HEK293T (cell line): ENCODE measurements at places on chromosomes 12 and 14.

- no peak for DNase-seq
These were observed 1.3 kb downstream of the NKX2-8 start for GRCh38 chr14:36580856-36581831.

- no peak for DNase-seq
These were observed 20.7 kb downstream of the PELI2 start for GRCh38 chr14:56138928-56139327.

GRCh38 chr12:47686645-47687240 is 19.1 kb downstream of the RPAP3 start:
- peak; percentile 36 for DNase-seq

DNA sequence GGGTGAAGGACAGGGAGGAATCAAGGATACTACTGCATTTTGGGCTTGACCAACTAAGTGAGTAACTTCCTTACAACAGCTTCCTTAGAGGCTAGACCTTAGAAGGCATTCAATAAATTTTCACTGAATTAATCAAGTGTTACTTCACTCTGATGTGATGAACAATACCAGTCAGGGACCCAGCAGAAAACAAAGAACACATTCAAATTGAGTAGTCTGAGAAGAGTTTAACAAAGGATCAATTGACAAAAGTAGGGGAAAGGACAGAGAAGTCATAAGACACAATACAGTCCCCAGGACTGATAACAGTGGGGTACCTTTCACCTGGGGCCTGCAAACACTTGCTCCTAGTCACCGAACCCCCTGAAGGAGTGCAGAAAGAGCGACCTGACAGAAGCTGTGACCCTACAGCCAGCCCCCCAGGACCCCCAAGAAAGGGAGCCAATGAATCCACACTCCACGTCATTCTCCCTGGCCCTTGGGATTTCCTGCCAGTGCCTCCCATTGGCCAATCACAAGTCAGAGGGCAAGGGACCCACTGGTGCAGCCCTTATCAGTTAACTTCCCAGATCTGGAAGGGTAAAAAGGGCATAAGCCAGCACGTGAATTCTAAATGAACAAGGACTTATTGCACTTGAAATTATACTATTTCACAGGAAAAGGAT is 6.9 kb downstream of the ANAPC5 start:
- DNase-seq: no peak

- no peak for DNase-seq
These were observed 20.3 kb upstream of the GNS start for GRCh38 chr12:64779354-64779974.

- DNase-seq: no peak
These were observed 115.9 kb downstream of the FGD4 start for GRCh38 chr12:32515137-32515873.

DNA sequence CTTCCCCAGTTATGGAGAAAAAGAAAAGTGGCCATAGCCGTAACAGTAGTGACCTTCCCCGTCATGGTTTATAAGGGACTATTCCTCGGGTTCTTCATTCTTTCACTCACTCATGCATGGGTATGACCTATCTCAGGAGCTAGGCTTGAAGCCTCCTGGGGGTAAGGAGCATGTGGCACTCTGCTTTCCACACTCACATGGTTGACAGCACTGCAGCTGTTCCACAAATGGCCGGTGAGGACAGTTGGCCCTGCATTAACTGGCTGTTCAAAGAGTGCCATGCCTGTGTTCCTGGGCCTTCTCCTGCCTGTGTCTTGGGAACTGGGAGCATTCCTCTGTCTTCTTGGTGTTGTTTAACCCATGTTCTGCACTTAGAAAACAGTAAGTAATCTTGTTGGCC is 66.2 kb upstream of the PNMA1 start:
- DNase-seq: no peak

DNA sequence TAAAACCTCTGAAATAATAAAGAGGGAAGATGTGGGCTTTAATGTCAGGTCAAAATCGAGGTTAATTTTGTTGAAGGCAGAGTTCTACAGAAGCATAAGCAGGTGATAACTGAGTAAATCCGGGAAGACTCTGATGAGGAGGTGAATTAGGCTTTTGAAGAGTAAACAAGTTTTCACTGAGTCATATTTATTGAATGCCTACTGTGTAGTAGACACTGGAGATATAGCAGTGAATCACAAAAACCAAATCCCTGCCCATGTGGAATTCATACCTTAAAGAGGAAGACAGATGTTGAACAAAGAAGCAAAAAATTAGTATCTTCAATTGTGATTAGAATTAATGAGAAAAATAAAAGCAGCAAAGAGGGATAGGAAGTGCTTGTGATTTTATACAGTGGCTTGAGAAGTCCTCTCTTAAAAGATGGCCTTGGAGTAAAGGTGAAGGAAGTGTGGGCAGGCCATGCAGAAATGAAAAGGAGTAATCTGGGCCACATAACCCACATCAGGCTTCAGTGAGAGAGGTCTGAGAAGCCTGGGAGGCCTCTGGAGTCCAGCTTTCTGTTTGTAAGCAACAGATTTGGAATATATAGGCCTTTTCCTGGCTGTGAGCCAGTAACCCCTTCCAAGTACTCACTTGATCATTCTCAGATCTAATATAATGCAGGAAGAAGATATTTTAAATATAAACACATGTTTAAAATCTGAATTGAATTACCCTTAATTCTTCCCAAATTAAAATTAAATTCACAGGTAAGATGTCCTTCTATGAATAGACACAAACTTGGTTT is 46.7 kb downstream of the BHLHE41 start:
- no peak for DNase-seq

DNA sequence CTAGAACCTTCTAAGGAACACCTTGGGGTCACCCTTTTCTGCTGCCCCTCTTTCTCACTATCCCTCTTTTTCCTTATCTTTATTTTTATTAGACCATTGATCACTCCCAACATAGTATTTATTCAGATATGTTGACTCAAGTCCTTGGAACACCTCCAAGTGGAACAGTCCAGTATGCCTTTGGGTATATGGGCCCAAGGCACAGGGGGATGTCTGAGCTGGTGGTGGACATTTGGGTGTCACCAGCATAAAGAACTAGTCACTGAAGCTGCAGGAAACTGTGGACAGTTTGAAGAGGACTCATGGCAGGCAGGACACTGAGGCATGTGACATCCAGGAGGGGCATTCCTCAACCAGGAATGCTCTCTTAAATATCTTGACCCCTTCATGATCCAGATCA is 105.6 kb downstream of the VEZT start:
- DNase-seq: no peak

- no peak for DNase-seq
These were observed 30.4 kb upstream of the DACT1 start for GRCh38 chr14:58607131-58607951.

- peak; percentile 68 for DNase-seq
These were observed 117.1 kb downstream of the SLC25A47 start for GRCh38 chr14:100440207-100440631.

DNA sequence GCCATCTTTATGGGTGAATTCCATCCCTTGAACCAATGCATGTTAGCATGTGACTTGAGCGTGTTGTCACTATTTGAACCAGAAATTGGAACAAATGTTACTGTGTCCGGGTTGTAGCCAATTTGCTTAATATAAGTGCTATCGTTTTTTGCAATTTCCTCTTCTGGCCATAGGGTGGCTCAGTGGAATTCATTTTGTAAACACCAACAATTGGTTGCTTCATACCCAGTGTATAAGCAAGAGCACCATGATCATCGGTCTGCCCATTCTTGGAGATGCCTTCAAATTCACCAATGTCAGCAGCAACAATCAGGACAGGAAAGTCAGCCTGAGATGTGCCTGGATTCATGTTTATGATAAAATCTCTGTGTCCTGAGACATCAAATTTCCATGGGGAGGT is 5.0 kb upstream of the NEDD1 start:
- DNase-seq: no peak

DNA sequence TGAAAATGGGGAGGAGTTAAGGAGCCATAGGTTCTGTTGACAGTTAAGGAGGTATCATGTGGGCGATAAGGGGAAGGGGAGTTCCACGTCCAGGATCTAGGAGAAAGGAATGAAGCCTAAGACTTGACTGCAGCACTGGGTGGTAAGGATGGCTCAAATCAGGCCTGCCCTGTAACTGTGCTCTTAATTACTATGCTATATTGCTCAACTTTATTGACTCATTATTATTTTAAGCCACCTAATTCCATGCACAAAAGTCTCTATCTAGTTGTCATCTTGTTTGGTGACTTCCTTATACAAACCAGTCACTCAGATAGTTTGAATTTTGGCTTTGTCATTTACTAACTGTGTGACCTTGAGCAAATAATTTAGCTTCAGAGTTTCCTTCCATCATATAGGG is 242.1 kb upstream of the ARHGAP5 start:
- DNase-seq: no peak

- no peak for DNase-seq
These were observed 185.6 kb upstream of the C14orf180 start for GRCh38 chr14:104393898-104394381.

GRCh38 chr14:80977221-80977620 is 21.8 kb downstream of the TSHR start:
- no peak for DNase-seq

GRCh38 chr14:102373110-102373509 is 10.4 kb downstream of the TECPR2 start:
- no peak for DNase-seq

DNA sequence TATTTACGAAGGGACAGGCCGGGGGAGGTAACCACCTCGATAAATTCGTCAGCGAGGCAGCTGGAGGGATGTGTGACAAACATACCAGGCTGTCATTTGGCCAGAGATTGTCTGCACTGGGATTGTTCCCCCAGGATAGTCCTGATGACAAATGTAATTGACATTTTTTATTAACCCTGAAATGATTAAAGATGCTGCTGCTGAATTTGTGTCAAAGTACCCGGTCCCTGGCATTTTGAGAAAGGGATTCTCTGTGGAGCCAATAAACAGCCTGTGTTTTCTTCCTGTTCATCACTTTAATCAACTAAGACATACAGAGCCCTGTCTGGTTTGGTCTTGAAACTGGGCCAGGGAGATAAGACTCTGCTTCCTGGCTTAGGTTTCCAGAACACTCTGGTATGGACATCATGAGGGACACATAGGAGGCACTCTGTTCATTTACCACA is 117.6 kb downstream of the SLC25A47 start:
- DNase-seq: no peak

DNA sequence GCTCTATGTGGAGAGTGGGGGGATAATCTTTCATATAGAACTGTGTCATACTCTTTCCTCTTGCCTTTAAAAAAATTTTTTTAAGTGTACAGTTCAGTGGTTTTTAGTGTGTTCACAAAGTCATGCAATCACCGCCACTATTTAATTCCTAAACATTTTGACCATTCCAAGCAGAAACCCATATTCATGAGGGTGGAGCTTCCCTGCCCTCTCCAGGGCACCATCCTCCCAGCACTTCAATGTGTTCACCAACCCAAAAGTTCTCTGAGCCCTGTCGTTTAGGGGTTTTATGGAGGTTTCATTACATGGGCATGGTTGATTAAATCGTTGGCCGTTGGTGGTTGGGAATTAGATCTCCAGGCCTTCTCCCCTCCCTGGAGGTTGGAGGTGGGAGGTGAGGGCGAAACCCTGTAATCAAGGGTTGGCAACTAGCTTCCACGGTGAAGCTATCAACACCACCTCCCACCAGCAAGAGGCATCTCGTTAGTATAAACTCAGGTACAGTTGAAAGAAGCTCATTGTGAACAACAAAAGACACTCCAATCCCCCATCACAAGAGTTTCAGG is 42.8 kb upstream of the WNK1 start:
- DNase-seq: no peak

DNA sequence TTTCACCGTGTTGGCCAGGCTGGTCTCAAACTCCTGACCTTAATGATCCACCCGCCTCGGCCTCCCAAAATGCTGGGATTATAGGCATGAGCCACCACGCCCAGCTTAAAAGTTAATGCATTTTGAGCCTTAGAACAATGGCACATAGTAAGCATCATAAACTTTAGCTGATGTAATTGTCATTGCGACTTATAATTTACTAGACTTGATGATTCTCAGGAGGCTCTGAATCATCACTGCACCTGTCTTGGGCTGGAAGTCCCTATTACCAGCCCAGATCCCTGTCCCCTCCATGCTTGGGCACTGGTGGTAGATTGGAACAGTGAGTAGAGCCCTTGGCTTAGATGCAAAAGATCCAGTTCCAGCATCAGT is 26.1 kb downstream of the KMT5A start:
- DNase-seq: no peak

DNA sequence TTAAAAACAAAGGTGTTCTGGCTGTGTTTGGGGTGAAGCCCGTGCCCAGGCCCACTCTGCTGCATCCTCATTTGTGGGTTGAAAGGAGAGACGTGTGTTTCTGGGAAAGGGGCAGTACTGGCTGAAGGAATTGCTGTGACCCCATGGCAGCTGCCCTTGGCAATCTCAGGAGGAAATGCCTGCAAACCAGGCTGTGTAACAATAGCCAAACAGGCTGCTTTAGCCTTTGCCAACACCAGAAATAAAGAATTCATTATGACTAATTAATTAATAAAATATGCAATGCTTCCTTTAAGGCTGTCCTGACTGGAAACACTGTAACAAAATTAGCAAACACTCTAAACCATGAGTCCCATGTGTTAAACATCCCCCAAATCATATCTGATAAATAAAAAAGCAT is 53.0 kb upstream of the KRR1 start:
- no peak for DNase-seq

- DNase-seq: peak; percentile 46
These were observed 5.7 kb upstream of the SLC35F4 start for GRCh38 chr14:57871459-57872080.

DNA sequence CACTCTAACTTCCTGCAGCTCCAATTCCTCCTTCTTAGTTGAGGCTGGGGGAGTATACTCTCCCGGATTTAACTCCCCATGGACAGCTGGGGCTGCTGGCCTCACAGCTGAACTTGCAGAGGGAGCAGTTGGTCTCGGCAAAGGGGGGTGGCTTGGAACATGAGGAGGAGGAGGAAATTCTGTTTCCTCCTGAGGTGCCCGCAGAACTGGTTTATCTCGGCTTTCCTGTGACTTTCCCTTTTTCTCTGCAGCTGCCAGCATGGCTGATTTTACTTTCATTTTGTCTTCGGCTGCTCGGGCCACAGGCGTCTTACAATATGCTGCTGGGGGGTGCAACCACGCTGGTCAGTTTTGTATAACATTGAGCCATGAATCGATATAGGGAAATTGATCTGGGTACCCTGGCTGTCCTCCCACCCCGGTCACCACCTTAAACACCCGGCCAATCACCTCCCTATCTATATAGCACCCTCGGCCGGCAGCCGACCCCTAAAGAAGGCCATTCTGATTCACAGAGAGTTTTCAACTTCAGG is 1317.6 kb downstream of the TMEM121 start:
- DNase-seq: no peak

GRCh38 chr12:47807338-47807737 is 12.4 kb downstream of the HDAC7 start:
- DNase-seq: no peak

GRCh38 chr12:130013771-130014484 is 110.1 kb upstream of the TMEM132D start:
- DNase-seq: peak; percentile 81

- no peak for DNase-seq
These were observed 223.1 kb downstream of the ANO6 start for GRCh38 chr12:45439039-45439438.
